Activated CD4-positive, CD25-positive, alpha-beta regulatory T cell treated with anti-CD3 and anti-CD28 coated beads, Interleukin-2, amount 50 U/mL, for 72 hours (primary cell): ENCODE measurements at places on chromosomes 7 and 10.
A peak's percentile ranks its signal among the peaks of the same experiment; 100 is the strongest.

DNA sequence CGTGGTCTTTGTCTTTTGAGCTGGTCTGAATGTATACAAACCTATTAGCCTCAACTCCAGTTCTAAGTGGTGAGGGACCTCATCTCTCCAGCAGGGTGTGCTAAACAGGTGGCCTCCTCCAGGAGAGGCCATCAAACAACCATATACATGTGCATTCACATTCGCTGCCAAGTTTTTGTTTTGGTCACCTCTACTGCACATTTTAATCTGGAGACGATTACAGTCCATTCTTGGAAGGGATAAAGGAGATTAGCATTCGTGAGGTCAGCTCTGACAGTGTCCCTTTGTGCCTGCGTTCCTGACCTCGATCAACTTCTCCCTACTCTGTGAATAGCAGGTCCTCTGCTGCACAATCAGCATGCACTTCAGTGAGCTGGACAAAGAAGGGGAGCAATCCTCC is 60.8 kb downstream of the RHOBTB1 start:
- DNase-seq: no peak

DNA sequence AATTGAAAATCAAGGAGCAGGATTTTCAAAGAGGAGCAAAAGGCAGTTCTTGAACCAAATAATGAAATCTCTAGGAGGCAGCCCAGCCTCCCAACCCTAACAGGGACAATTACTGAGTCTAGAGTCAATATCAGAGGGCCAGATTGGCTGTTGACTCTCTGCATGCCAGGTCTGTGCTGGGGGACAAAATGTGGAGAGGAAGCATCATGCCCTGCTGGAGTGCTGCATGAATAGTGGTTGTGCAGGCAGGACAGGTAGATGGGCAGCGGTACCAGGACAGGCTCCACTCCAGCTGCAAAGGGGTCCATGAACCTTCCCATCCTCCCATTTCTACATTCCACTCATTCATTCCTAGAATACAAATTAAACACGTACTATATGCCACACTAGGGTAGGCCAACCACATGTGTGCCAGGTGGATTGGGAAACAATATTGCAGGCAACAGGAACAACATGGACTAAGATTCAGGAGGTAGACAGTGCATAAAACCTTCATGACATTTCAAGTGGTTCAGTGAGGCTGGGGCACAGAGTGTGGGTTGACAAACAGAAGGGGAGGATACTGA is 30.4 kb upstream of the MAT1A start:
- DNase-seq: no peak

DNA sequence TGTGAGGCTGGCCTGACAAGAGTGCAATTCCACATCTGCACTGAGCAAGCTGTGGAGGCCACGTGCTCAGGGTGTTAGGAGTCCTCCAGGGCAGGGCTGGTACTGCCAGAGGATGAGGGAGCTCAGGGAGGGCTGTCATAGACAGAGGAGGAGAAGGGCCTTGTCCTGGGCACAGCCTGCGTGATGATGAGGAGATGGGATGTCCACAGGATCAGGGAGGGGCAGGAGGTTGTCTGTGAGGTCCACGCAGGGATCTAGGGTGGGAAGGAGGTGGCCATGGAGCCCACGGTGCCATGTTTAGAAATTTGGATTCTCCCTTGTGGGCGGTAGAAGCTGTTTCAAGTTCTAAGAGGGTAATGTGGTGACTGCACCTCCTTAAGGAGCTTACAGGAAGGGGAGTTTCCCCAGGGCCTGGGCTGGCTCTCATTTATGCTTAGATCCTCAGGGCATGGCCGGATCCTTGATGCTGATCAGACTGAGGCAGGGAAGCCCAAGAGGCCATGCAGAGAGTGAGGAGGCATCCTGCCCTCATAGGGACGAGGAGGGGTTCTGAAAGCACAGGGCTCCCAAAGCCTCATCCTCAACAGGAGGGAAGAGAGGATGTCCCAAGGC is 30.3 kb downstream of the CHAT start:
- no peak for DNase-seq

GRCh38 chr7:17530741-17531421 is 232.4 kb downstream of the AHR start:
- DNase-seq: no peak

DNA sequence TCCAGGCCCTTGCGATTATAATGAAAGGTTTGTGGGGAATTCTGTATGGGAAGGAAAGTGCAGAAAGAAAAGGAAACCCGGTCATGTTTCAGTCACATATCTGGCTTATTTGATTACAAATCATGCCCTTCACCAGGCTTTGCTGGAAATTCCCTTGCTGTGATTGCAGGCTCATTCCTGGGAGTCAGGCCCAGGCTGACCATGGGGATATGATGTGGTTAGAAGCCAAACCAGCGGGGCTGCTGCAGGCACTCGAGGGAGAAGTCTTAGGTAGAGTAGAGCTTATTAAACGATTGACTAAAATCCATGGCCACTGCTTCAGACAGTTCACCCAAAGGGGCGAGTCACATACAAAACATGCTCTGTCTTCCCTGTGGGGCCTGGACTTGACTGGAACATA is 16.2 kb downstream of the PKD1L1 start:
- no peak for DNase-seq

DNA sequence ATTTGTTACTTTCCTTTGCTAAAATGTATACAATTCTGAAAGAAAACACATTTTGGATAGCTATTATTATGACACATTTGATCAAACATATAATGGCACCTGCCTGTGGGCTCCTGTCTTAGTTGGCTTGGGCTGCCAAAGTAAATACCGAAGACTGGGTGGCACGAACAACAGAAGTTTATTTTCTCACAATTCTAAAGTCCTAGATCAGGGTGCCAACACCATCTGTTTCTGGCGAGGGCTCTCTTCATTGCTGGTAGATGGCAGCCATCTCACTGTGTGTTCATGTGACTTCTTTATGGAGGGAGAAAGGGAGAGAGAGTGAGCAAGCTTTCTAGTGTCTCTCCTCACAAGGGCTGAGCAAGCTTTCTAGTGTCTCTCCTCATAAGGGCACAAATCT is 195.8 kb upstream of the FAM3C start:
- no peak for DNase-seq

GRCh38 chr10:132628966-132629900 is 91.6 kb downstream of the INPP5A start:
- peak; percentile 24 for DNase-seq

DNA sequence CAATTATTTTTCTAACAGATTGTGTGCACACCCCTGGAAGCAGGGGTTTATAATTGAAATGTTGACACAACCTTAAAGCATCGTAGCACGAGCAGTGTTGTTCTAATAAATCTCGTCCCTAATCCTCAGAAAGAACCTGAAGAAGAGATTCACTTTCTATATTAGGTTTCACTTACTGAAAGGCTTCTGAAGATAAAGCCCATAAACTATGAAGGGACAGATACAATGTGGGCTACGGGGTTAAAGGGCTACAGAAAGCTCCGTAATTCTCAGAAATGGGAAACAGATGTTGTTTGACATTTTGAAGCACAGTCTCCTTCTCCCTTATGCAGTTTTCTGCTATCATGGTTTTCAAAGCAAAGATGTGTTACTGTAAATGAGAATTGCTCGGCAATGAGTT is 479.6 kb downstream of the GATA3 start:
- DNase-seq: no peak

DNA sequence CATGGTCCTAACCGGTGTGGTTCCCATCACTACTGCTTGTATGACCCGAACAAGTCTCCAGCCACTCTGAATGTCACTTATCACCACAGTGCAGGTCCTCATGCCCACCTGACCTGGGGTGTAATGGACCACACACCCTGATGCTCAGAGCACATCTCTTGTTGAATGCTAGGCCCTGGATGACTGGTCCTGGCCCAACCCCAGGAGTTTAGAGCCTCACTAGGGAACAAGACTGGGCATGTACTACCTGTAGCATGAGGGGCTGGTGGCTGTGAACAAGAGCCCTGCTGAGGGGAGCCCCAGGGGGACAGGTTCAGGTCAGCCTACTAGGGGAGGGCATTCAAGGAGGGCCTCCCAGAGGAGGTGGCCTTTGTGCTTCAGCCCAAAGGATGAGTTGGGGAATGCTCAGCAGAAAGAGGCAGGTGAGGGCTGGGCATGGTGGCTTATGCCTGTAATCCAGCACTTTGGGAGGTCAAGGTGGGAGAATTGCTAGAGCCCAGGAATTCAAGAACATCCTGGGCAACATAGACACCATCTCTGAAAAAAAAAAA is 31.2 kb downstream of the ZMIZ1 start:
- DNase-seq: no peak

- DNase-seq: peak; percentile 54
Measured at GRCh38 chr7:92641921-92642511, 51.8 kb upstream of the FAM133B start.

DNA sequence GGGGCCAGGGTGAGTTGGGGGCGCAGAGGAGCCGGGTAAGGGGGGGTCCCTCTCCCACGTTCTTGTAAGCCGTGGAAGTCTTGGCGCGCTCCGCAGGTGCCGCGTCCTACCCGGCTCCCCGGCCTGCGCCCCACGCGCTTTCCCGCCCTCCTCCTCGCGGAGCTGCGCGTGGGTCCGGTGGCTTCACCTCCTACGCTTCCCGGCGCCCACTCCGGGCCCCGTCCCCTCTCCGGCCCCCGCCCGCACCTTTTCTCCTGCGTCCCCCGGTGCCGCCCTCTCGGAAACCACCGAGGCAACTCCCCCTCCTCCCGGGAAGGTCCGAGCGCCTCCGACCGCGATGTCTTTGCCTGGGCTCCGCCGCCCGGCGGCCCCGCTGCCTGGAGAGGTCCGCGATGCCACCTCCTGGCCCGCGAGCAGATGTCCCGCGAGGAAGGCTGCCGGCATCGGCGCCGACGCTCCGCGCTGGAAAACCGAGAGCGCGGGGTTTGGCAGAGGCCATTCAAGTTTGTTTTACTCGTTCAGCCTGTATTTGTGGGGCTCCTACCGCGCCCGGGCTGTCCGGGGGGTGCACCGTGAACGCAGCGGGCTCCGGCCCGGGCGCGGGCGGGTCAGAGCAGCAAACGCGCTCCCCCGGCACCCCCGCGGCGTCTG is 2.4 kb upstream of the NKX6-2 start:
- no peak for DNase-seq

- no peak for DNase-seq
Measured at GRCh38 chr10:11616021-11616420, 4.6 kb upstream of the USP6NL start.

- no peak for DNase-seq
Measured at GRCh38 chr7:7156663-7157062, 25.7 kb upstream of the C1GALT1 start.

- no peak for DNase-seq
Measured at GRCh38 chr7:66800591-66800990, 60.1 kb downstream of the RABGEF1 start.

DNA sequence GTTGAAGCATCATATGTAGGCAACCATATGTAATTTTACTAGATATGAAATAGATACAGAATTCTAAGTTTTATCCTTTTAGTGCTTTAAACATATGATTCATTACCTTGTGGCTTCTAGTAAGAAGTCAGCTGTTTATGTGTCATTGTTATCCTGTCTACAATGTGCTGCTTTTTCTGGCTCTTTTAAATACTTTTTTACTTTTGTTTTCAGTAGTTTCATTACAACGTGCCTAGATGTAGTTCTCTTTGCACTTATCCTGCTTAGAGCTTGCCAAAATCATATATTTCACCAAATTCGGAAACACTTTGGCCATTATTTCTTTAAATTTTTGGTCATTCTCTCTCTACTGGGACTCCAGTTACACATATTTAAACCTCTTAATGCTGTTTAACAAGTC is 26.4 kb downstream of the YAE1 start:
- DNase-seq: no peak

GRCh38 chr7:35728412-35729060 is 33.6 kb upstream of the HERPUD2 start:
- no peak for DNase-seq

- peak; percentile 29 for DNase-seq
Measured at GRCh38 chr10:46264737-46265368, 21.9 kb upstream of the ANTXRL start.

DNA sequence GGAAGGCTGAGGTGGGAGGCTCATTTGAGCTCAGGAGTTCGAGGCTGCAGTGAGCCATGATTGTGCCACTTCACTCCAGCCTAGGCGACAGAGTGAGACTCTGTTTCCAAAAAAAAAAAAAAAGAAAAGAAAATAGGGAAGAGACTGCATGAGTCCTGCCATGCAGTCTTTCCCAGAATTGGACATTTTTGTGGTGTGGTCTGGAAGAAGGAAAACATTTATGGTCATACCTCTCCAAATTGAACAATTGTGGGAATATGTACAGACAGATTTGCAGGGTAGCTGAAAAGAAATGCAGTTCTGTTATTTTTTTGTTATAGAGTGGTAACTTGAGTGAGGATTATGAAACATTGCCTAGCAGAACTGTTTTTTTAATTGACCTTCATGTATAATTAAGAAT is 198.1 kb downstream of the AUTS2 start:
- no peak for DNase-seq

GRCh38 chr7:116554436-116554835 is 29.6 kb downstream of the CAV1 start:
- no peak for DNase-seq

- DNase-seq: no peak
Measured at GRCh38 chr7:17792075-17792936, 148.0 kb downstream of the SNX13 start.

DNA sequence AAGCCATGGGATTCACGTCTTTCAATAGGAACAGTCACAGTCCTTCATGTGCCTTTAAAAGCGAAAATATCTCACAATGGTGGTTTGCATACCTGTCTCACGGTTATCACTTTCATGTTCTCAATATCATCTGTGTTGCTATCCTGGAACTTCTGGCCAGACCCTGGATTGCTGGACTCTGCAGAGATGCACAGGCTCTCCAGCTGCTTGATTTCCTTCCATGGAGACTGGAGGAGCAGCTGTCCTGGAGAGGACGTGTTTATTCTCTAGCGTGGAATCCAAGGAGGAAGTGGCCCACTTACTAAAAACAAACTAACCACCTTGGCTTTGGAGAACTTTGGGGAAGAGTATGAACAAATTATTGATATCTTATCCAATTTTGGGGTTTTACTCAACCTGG is 16.5 kb downstream of the BTBD16 start:
- no peak for DNase-seq

- DNase-seq: no peak
Measured at GRCh38 chr7:78714356-78714755, 739.1 kb downstream of the MAGI2 start.

GRCh38 chr7:98372993-98373392 is 27.9 kb downstream of the BAIAP2L1 start:
- no peak for DNase-seq

- DNase-seq: no peak
Measured at GRCh38 chr10:12937527-12937926, 64.0 kb downstream of the CCDC3 start.

GRCh38 chr10:15546606-15547005 is 173.1 kb downstream of the ITGA8 start:
- no peak for DNase-seq

DNA sequence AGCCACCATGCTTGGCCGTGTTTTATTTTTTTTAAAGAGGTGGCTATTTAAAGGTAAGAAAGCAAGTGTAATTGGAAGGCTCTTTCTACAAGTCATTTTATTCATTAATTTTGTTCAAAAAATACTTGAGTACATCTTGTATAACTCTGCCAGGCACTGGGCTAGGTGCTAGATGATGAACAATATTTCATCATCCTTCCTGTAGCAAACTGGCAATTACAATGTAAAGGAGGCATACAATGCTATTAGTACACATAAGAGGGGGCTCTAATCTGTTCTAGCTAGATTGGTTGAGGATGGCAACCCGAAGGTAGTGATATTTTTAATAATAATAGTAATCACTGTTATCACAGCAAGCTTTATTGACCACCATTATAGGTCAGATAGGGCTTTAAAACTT is 215.5 kb upstream of the KLF14 start:
- no peak for DNase-seq

- no peak for DNase-seq
Measured at GRCh38 chr7:132312531-132313055, 263.7 kb downstream of the PLXNA4 start.
